8988T (cell line): ENCODE measurements at places on chromosomes 7 and 10.

- no peak for DNase-seq
Measured at GRCh38 chr7:99254390-99254789, 18.2 kb upstream of the MYH16 start.

- no peak for DNase-seq
Measured at GRCh38 chr7:67821116-67821515, 824.5 kb downstream of the TYW1 start.

DNA sequence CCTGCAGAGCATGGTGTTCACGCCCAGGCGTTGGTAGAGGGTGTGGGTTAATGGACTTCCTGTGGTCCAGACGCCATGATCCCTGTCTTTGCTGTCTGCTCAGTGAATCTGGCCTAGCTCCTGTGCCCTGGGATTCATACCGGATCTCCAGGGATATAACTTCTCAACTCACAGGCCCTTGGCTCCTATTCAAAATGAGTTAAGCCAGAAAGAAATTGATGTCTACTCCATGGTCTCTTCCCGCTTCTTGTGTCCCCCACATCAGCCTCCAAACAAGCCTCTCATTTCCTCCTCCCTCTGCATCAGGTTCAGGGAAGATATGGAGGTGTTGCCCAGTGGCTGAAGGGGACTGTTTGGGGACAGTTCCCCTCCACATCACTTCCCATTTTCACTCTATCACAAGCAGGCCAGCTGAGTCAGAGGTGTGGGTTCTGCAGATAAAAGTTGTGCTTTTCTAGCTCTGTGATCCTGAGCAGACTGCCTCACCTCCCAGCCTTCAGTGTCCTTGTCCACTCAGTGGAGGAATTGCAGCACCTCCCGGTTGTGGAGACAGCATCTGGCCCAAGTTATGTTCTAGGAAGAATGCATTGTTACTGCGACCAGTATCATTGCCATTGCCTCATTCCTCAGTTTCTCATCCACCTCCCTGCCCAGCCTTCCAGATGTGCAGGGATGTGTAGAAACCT is 22.5 kb downstream of the AKR1E2 start:
- no peak for DNase-seq

DNA sequence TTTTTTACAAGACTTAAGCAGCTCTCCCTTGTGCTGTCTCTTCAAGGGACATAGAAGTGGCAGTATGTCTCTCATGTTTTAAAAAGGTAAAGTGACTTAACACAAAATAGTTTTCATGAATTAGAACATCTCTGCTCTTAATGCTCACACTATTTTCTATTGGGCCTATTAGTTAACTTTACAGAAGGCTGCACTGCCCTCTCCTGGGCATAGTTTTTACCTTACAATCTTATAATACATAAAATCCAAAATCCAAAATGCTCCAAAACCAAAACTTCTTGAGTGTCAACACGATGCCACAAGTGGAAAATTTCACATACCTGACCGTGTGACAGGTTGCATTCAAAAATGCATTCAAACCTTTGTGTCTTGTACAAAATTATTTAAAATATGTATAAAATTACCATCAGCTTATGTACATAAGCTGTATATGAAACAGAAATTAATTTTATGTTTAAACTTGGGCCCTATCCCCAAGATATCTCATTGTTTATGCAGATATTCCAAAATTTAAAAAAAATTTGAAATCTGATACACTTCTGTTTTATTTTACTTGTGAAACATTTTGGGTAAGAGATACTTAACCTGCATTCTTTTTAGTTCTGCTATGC is 25.8 kb downstream of the TES start:
- DNase-seq: no peak

DNA sequence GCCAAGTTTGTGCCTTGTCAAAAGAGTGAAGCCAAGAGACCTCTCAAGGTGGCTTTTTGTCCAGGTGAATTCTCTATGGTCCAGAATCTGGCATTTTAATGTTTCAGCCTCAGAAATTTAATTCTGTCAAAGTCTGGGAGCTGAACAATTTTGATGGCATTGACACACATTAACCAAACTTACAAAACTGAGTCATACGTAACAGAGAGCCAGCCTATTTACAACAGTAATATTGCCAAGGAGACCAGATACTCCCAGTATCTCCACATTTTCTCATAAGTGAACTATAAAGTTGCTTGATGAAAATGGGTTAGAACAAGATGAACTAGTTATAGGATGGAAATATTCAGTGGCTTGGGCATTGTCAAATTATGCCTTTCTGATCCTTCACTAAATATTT is 43.8 kb downstream of the PDE6C start:
- no peak for DNase-seq

DNA sequence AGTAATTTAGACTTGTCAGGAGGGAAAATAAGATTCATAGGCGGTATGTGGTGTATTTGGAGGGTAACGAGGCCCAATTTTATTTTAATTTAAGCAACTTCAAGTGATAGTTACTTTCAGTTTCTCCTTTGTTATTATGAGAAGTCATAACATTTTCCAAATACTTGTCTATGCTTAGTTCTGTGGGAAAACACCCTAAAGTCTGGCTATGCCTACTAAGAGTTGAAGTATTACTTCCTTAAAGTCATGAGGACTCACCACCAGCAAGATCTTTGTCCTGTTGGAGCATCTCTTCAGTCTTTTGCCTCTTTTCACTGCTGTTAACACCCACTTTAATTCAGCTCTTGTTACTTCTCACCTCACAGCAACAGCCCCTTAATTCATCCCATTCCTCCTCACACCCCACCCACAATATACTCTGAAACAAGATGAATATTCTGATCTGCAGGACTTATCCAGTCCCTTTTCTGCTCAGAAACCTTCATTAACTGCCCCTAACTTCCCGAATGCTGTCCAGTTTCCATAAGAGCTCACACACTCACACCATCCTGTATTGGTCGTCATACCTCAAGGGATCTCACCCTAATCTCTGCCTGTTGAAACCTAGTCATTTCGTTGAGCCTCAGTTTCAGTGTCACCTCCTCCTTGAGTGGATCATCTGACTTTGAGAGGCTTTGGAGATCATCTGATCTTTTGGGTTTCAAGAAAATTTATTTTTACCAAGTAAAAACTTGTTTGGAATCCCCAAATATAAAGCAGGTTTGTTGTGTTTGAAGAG is 61.3 kb downstream of the DNAH11 start:
- no peak for DNase-seq

DNA sequence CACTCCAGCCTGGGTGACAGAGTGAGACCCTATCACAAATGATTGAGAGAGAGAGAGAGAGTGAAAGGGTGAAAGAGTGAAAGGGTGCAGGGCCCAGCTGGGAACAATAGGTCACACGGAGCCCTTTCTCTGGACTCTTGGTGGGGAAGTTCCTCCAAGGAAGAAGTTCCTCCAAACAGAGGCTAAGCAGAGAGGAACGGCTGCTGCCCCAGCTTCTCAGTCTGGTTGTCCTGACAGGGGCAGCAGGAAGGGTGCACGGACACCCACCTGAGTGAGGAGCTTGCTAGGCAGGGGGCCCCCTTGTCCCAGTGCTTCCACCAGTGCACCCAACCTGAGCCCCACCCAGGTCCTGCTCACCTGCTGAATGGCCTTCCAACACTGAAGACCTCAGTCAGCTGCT is 38.8 kb upstream of the MYL10 start:
- no peak for DNase-seq

- DNase-seq: no peak
Measured at GRCh38 chr7:24227603-24228359, 56.2 kb upstream of the NPY start.

DNA sequence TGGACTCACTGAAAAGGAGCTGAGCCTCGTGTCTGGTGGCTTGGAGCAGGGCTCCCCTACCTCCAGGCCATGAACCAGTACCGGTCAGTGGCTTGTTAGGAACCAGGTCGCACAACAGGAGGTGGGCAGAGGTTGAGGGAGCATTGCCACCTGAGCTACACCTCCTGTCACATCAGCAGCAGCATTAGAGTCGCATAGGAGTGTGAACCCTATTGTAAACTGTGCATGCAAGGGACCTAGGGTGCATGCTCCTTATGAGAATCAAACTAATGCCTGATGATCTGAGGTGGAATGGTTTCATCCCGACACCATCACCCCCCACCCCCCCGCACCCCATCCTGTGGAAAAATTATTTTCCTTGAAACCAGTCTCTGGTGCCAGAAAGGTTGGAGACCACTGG is 50.4 kb downstream of the TSPAN15 start:
- no peak for DNase-seq

DNA sequence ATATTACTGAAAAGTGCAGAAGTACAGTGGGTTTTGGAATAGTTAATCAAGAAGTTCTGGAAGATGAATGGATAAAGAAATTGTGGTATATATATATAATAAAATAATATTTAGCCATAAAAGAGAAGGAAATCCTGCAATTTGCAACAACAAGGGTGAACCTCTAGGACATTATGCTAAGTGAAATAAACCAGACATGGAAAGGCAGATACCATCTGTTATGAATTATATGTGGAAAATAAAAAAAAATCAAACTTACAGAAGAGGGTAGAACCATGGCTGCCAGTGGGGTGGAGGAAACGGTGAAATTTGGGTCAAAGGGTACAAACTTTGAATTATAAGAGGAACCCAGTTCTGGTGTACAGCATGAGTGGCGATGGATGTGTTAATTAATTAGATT is 162.6 kb downstream of the BICC1 start:
- no peak for DNase-seq

- no peak for DNase-seq
Measured at GRCh38 chr7:37411444-37412034, 37.1 kb downstream of the ELMO1 start.

- no peak for DNase-seq
Measured at GRCh38 chr10:48681740-48682139, 2.9 kb upstream of the WDFY4 start.

GRCh38 chr7:81902536-81902935 is 132.7 kb upstream of the HGF start:
- DNase-seq: no peak

DNA sequence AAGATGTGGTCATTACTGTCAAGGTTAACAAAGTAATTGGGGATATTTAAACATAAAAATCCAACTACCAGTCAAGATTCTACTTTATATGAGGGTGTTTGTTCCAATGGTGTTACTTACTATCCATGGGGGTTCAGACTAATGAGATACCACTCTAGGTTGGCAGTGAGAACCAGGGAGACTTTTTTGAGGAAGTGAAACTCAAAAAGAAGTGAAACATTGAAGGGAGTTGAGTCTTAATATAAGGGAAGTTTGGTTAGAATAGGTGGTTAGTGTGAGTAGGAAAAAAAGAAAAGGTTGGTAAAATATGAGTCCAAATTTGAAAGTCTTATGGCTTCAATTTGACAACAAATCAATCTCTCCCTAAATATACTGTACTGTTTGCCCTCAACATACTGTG is 123.6 kb upstream of the ANK3 start:
- no peak for DNase-seq

GRCh38 chr7:50228148-50228547 is 76.4 kb upstream of the IKZF1 start:
- DNase-seq: no peak

DNA sequence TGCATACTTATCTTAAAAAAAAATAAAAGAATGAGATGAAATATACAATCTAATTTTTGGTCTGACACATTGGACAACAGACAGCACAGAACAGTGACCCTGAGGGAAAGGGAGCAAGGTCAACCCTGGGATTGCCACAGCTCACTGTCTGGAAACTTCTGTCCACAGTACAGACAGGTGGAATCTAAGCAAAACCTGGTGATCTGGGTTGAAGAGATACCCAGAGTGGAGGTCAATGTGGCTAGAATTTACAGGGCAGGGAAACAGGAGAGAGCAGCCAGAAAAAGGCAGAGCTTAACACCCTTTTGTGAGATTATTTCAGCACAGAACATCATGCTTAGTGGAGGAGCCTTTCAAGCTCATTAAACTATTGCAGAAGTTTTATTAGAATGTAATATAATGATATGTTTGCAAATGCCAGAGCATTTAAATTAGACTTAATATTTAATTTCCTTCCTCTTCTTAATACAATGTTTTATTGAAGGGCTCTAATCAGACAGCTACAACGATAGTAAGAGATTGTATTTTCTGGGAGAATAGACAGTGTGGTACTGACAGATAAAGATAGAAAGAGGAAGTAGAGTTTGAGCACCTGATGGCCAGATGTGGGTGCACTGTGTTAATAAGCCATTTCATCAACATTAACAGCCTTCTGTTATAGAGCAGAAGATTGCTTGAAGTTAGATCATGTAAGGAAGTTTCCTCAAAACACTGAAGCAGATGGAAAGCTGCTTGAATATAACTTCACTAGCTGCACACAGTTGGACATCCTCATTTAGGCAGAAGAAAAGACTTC is 309.4 kb downstream of the HGF start:
- no peak for DNase-seq

DNA sequence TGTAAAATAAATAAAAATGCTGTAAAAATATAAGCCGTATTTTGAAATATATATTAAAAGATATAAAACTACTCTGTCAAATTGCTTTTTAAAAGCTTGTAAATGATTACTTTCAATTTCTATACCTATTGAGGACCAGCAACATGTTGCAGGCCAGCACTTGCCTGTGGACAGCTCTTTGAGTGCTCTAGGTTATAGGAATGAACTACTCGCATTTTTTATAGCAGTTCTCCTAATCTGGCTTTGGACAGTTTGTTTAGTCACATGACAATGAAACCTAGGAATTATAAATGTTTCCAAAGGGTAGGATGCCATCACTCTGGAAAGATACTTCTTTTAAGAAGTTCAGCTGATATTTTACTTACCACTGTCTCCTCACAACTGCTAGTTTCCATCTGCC is 117.7 kb upstream of the PTPRZ1 start:
- DNase-seq: no peak

- no peak for DNase-seq
Measured at GRCh38 chr7:37683246-37684120, at the start of gene GPR141. Gene GPR141 (plus strand): TSS chr7:37683766. CDS start chr7:37740394, 56,628 bp downstream.

DNA sequence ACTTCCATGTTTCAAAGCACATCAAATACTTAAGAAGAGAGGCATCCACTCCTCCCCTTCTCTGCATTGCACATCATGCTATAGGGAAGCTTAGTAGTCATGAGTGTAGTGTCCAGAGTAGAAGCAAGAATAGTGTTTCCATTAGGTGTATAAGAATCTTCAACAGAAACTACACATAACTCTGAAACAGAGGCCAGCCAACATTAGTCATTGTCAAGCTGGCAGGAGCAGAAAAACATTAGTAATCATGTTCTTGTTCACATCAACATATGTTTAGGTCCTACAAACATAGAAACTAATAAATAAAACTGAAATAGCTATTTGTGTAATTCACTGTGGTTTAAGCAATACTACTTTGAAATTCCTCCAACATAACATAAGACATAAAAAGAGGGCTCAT is 370.2 kb downstream of the PPP1R3A start:
- no peak for DNase-seq

DNA sequence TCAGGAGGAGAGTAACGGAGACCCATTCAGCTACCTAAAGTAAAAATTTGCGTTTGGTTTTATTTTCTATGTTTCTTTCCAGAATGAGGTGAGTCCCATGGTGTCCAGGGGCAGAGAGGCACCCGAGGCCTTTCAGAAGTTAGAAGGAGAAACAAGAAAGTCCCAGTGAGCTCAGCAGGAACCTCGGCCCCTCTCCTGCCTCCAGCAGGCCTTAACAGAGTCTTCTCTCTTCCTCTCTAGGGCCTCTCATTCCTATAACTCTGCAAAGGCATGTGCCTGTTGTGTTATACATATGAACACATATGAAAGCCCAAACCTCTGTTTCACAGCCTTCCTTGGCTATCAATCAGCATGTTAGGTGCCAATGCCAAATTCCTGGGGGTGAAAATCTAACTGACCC is 20.8 kb upstream of the IKZF1 start:
- DNase-seq: no peak
